Mononuclear cell (primary cell): ENCODE measurements at places on chromosomes 7 and 10. TPM values are rescaled to one million over a fixed set of nuclear protein-coding genes. Genes with fewer than 3 reads are reported as not detected.

TMEM184A gene
- not detected for total RNA-seq

DYNC1I1 gene
- 0.10 TPM for total RNA-seq

GDF2 gene
- not detected for total RNA-seq

TRIM73 gene
- 4.7 TPM for total RNA-seq

TUBAL3 gene
- total RNA-seq, result not detected

AIFM2 gene
- total RNA-seq, result 1.0 TPM

IGFBP3 gene
- total RNA-seq, result 6.7 TPM

HNRNPH3 gene
- total RNA-seq, result 53.4 TPM

MMD2 gene
- not detected for total RNA-seq

TSPAN15 gene
- 1.6 TPM for total RNA-seq

C10orf95 gene
- total RNA-seq, result 0.10 TPM

CYP26A1 gene
- total RNA-seq, result not detected

LIPF gene
- not detected for total RNA-seq

DLX5 gene
- total RNA-seq, result not detected

SPDYE2B gene
- total RNA-seq, result 0.21 TPM

NRAP gene
- not detected for total RNA-seq

DNAH11 gene
- under 0.01 TPM for total RNA-seq

LRRTM3 gene
- not detected for total RNA-seq

NME8 gene
- 1.7 TPM for total RNA-seq

ZKSCAN1 gene
- total RNA-seq, result 41.3 TPM

YWHAG gene
- total RNA-seq, result 23.5 TPM

CTAGE4 gene
- total RNA-seq, result 2.0 TPM

ABCA13 gene
- 0.21 TPM for total RNA-seq

PDE6C gene
- not detected for total RNA-seq

OR2A25 gene
- not detected for total RNA-seq

LRIT1 gene
- total RNA-seq, result not detected

PRF1 gene
- 60.4 TPM for total RNA-seq

CHRM2 gene
- total RNA-seq, result under 0.01 TPM

NODAL gene
- total RNA-seq, result not detected

HOXA13 gene
- total RNA-seq, result under 0.01 TPM

SUV39H2 gene
- 6.3 TPM for total RNA-seq

TIMM23B gene
- 23.0 TPM for total RNA-seq

OR2A12 gene
- not detected for total RNA-seq

LHFPL3 gene
- not detected for total RNA-seq

SPAM1 gene
- not detected for total RNA-seq

NUTM2B gene
- 0.63 TPM for total RNA-seq

KLF14 gene
- under 0.01 TPM for total RNA-seq

CDH23 gene
- total RNA-seq, result 5.0 TPM

GRID2IP gene
- 0.21 TPM for total RNA-seq

GIMAP1 gene
- 10.0 TPM for total RNA-seq

CDCA7L gene
- total RNA-seq, result 19.8 TPM

TACC2 gene
- total RNA-seq, result not detected

FAM53B gene
- 88.5 TPM for total RNA-seq

FAM237B gene
- not detected for total RNA-seq

FAM171A1 gene
- 0.84 TPM for total RNA-seq

TYW1 gene
- 17.4 TPM for total RNA-seq

NAT16 gene
- not detected for total RNA-seq

ZNF485 gene
- total RNA-seq, result 1.9 TPM

UPK3BL1 gene
- total RNA-seq, result 7.5 TPM

FAM131B gene
- total RNA-seq, result 0.84 TPM

BBIP1 gene
- total RNA-seq, result 33.0 TPM

FBH1 gene
- 36.5 TPM for total RNA-seq

NKX1-2 gene
- not detected for total RNA-seq

EGFR gene
- 0.10 TPM for total RNA-seq

PLXNA4 gene
- total RNA-seq, result 2.6 TPM
